ENCODE measurements at places on chromosomes 2 and 18. TPM values are rescaled to one million over a fixed set of nuclear protein-coding genes. Genes with fewer than 3 reads are reported as not detected.

DNA sequence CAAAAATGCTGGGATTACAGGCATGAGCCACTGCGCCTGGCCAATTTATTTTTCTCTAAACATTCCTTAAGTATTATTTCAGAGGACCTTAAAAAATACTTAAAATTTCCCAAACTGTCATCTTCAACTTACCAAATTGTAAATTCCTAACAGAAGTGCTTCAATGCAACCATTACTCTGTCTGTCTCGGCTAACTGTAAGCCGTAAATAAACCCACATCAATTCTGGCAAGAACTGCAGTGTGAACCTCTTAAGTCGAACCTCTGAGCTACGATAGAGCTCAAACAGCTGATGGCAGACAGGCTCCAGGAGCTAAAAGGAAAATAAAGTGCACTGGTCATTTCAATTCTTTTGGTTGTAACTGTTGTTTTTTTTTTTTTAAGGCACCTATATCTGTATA is 53.4 kb upstream of the ORC2 start:
- H3K36me3 ChIP-seq, result peaks cover 14% of the 10 kb centered on the region
- H3K4me1 ChIP-seq, result no peaks in the 10 kb centered on the region
- no peaks in the 10 kb centered on the region for H3K27me3 ChIP-seq
- H3K4me3 ChIP-seq, result no peak overlapping the region
- H3K27ac ChIP-seq, result no peak overlapping the region

Gene TUBB6
- 198 TPM for total RNA-seq

GRCh38 chr2:74887960-74888700 is 54.2 kb downstream of the HK2 start:
- H3K4me3 ChIP-seq, result no peak overlapping the region
- no peaks in the 10 kb centered on the region for H3K27me3 ChIP-seq
- peak overlapping the region; percentile 41 for H3K27ac ChIP-seq
- peaks cover 45% of the 10 kb centered on the region for H3K4me1 ChIP-seq
- H3K36me3 ChIP-seq, result peaks cover 55% of the 10 kb centered on the region
- no peak for DNase-seq

DNA sequence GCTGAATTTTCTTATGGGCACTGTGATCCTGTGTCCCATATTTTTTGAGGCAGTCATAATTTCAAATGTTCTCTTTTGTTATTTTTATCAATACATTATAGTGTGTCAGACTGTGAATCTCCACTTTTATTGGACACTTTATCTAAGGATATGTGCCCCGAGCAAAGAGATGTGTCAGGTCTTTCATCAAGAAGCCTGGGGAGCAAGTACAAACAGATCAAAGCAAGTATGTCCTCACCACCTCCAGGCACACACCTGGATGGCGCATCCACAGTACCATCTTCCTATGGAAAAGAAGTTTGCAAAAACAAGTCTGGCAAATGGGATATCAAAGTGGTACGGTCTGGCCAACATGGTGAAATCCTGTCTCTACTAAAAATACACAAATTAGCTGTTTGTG is 81.0 kb upstream of the ZNF236 start:
- no peak overlapping the region for H3K4me3 ChIP-seq
- no peak for DNase-seq
- H3K36me3 ChIP-seq, result no peaks in the 10 kb centered on the region
- H3K27ac ChIP-seq, result no peak overlapping the region
- peaks cover 2% of the 10 kb centered on the region for H3K27me3 ChIP-seq
- peaks cover 15% of the 10 kb centered on the region for H3K4me1 ChIP-seq

GRCh38 chr2:8552293-8552801 is 129.5 kb upstream of the ID2 start:
- DNase-seq, result peak; percentile 47
- H3K27ac ChIP-seq, result no peak overlapping the region
- peaks cover 3% of the 10 kb centered on the region for H3K4me1 ChIP-seq
- peaks cover 2% of the 10 kb centered on the region for H3K27me3 ChIP-seq

GRCh38 chr2:229371086-229371485 is 100.0 kb upstream of the PID1 start:
- DNase-seq, result no peak
- peaks cover 3% of the 10 kb centered on the region for H3K27me3 ChIP-seq
- no peaks in the 10 kb centered on the region for H3K4me1 ChIP-seq
- H3K4me3 ChIP-seq, result no peak overlapping the region
- H3K36me3 ChIP-seq, result peaks cover 1% of the 10 kb centered on the region
- no peak overlapping the region for H3K27ac ChIP-seq

Gene PLCD4
- 4.1 TPM for total RNA-seq

Gene MATN3
- 17.0 TPM for total RNA-seq

Gene RAB17
- total RNA-seq, result 0.68 TPM
